ENCODE measurements at places on chromosomes 16 and 17.

- no peak for DNase-seq
Observed at GRCh38 chr16:65069766-65070165, 52.1 kb downstream of the CDH11 start.

DNA sequence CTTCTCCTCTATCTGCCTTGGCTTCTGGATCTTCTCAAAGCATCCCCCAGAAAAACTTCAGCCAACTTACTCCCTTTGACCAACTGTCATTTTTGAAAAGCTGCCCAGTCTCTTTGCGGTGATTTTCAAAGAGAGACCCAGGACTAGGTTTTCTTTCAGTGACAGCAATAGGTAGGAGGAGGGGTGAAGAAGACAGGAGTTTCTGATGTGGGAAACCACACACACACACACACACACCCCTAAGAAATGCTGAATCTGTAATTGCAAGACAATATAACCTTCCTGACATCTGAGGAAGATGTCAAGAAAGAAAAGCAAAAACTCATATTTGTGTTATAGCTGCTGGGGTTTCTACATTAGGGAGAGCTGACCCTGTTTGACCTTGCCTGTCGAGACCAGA, 5.2 kb downstream of the FAM20A start:
- DNase-seq = no peak

GRCh38 chr16:8869212-8869987, 594 bp upstream of the CARHSP1 start:
- DNase-seq = no peak

DNA sequence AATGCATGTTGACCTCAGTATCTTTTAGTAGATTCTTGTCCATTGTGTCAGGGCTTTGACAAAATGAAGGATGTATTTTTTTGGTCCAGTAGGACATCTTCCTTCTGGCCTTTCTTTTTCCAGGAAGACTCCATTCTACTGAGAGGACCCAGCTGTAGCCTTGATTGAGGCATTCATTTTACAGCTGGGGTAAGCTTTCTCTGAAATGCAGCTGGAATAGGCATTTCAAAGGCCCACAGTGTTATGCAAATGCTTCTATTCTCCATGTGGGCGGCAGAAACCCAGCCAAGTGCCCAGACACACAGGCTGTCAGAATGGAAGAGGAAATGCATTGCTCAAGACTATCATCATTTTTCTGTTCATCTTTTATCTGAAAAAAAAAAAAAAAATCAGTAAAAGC, 629.0 kb upstream of the CDH8 start:
- DNase-seq = no peak

- DNase-seq = peak; percentile 83
Observed at GRCh38 chr17:79023886-79024771, at the start of gene C1QTNF1. C1QTNF1 (plus strand) TSS chr17:79024169; CDS start chr17:79043969, 19,800 bp downstream.

GRCh38 chr17:6437466-6437865, 2.5 kb upstream of the AIPL1 start:
- no peak for DNase-seq

- DNase-seq = no peak
Observed at GRCh38 chr16:56266641-56267607, 75.6 kb downstream of the GNAO1 start.

GRCh38 chr16:2896480-2897010, 13.5 kb downstream of the FLYWCH2 start:
- DNase-seq = no peak

- DNase-seq = no peak
Observed at GRCh38 chr17:21375162-21375560, 996 bp upstream of the KCNJ12 start.

- DNase-seq = no peak
Observed at GRCh38 chr17:16197276-16197675, 18.1 kb downstream of the NCOR1 start.

GRCh38 chr16:88700636-88701482, 5.3 kb downstream of the RNF166 start:
- DNase-seq = no peak

DNA sequence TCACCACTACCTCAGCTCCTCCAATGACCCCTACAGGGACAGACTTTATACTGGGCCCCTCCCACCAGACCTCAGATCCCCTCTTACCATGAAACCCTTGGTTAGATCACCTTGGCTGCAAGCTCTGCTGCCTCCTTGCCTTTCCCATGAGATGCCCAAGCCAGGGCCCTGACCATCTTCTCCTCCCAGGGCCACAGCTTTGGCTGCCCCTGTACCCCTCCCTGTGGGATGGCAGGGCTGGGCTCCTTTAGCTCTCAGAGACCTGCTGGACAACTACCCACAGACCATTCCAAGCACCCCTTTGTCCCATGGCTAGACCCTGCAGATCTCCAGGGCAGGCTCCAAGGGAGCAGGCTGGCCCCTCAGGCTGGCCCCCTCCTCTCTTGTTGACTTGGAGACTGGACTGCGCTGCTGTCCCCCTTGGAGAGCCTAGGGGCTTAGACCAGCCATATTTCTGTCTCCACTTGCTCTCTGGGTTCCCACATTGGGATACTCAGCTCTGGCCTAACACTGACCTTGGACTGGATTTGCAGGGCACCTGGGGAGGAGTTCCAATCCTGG, 1692.7 kb downstream of the TP53TG3F start:
- DNase-seq = no peak

DNA sequence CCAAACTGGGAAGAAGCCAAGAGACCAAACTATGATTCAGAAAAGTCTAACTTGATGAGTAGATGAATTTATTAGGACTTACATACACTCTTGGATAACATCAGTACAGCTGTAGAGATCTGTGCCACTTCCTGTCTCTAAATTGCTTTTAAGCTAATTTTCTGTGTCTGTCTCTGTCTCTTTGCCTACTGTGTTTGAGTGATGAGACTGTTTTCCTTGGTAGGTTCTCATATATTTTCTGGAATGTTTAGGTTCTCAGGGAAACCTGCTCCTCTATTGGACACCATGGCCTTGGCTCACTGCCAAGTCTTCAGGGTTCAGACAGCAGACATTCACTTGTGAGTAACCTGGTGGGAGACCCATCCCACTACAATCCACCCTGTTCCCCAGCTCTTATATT, 103.5 kb upstream of the KIF2B start:
- no peak for DNase-seq

DNA sequence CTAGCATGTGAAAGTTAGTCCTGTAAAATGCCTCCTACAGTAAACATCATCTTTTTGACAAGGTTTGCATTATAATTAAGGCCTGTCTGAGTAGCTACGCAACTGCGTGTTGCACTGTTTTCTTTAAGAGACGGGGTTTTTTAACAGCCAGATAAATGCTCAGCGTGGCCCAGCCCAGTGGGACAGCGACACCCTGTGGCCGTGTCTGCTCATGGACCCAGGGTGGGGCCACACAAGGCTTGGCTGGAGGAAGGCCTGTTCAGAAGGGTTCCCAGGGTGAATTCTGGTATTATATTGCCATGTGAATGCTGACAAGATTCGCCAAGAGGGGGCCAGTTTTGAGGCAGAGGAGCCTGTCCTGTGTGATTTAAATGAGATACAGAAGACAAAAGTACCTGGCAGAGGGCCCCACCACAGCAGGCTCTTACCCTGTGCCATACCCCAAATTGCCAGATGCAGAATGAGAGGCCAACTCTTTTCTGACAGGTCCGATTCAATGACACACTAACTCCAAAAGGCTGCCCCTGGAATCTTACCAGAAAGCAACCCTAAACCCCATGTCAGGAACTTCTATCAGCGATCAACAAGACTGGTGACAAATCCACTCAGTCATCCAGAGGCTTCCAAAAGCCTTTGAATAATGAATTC, 65.9 kb upstream of the IRX6 start:
- DNase-seq = peak; percentile 43

DNA sequence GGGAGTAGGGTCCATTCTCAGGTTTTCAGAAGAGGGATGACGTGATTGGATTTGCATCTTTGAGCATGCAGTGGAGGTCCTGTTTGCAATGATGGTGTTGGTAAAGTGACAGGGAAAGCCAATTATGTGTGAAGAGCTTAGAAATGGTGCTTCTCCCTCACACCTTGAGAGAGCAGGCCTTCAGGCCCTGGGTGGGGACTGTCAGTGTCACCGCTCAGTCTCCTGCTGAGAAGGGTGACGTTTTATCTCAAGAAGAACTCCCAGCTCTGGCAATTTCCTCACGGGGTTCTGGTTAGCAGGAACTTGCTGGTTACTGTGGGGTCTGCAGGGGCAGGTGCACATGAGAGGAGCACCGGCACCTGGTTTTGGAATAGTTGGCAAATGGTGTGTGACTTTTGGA, 11.2 kb downstream of the PLCG2 start:
- DNase-seq = no peak

GRCh38 chr17:13321951-13322701, 279.6 kb downstream of the HS3ST3A1 start:
- no peak for DNase-seq

DNA sequence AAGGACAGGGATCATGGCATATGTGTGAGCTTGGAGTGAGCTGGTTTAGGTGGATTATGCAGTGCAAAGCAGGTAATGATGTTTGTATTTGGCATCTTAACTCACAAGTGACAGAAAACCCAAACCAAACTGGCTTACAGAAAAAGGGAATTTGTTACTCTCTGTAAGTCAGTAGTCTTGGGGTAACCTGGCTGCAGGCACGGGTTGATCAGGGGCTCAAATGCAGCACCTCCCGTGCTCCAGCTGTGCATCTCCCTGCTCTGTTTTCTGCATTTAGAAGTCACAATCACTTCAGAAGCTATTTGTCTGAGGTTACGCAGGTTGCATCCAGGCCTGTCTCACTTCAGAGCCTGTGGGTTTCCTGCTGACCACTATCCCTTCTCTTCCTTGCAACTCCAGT, 354.3 kb downstream of the CPPED1 start:
- DNase-seq = no peak

- DNase-seq = no peak
Observed at GRCh38 chr17:72634621-72635020, 457.9 kb downstream of the SLC39A11 start.

DNA sequence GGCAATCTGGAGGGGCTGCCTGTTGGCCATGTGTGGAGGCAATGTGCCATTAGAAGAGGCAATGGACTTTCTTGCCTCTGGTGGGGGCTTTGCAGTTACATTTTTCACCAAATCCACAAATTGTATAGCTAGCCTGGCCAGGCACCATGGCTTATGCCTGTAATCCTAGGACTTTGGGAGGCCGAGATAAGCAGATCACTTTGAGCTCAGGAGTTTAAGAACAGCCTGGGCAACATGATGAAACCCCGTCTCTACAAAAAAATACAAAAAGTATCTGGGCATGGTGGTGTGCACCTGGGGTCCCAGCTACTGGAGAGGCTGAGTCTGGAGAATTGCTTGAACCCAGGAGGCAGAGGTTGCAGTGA, 2.7 kb upstream of the RNF112 start:
- DNase-seq = no peak

- DNase-seq = peak; percentile 27
Observed at GRCh38 chr17:79834565-79835469, 4.4 kb downstream of the CBX4 start.

DNA sequence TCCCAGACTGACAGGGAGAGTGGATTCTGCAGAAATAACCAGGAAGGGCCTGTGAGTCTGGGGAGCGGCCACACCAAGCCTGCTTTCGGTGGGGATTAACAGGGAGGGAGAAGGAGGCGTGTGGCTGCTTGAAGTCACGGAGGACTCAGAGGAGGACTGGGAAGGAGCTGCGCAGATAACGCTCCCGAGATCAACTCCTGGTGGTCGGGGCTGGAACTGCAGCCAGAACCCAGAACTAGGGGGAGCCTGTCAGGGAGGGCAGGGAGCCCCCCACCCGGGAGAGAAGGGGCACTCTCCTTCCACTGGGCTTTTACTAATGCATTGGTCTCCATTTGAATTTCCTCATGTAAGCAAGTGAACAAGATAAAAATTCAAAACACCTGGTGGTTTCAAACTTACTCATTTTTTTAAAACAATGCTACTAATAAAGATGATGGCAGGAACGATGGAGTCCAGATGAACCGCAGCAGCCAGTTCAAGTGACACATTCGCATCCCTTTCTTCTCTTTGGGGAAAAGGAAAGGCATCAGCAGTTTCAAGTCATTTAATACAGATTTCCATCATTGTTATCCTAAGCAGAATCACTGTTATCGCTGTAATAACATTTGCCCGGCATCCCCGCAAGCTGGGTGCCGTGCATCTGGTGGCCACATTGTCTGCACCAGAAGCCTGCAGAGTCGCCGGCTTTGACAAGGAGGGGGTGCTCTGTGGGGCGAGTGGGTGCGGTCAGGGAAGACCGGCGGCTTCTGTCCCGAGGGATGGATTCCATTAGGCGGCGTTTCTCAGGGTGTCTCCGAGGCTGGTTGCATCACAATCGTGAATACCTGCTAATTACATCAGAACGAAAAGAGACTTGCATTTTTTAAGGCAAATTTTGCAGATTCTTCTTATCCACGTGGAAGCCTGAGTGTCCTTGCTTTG, 183.0 kb downstream of the FOXL1 start:
- DNase-seq = peak; percentile 21

- DNase-seq = peak; percentile 89
Observed at GRCh38 chr17:35242805-35243560, at the start of gene SLFN5. SLFN5 (plus strand) TSS chr17:35243072; CDS start chr17:35258691, 15,619 bp downstream.

GRCh38 chr17:4097165-4097960, 45.5 kb downstream of the ZZEF1 start:
- DNase-seq = no peak

DNA sequence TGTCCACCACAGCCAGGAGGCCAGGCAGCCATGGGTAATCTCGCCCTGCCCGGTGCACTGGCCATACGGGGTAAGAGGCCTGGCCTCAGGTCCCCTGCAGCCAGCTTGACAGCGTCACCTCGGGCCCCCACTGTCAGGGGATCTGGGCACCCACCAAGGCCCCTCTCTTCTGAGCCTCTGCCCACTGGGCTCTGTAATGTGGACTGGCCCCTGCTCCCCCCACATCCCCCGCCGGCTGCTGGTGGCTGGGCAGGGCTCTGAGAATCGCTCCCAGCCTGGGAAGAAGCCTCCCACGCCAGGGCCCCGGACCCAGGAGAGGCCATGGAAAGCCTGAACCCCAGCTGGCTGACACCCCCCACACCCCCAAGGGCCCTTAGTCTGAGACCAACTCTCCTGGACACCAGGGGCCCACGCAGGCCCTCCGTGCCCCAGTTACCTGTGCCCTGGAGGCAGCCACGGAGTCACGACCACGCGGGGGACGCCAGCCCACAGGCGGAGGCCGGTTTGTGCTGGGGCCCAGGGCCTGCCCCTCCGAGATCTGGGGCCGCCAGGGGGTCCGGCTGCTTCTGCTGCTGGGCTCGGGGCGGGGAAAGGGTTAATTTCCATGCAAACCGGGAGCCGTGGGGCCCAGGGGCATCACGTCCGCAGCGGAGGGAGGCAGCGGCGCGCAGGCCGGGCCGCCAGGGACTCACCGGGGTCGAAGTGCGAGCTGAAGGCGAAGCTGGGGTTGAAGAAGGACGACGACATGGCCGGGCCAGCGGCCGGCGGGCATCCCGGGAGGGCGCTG, at the start of gene PVALEF:
Gene PVALEF (plus strand): TSS at position 262 of the 787 bp plus-strand sequence. CDS start 15,720 bp downstream, outside the sequence.
- peak; percentile 76 for DNase-seq

- DNase-seq = no peak
Observed at GRCh38 chr17:69103557-69104233, 38.0 kb downstream of the ABCA6 start.
